Activated CD8-positive, alpha-beta memory T cell treated with anti-CD3 and anti-CD28 coated beads, Interleukin-2, amount 10 ng/mL, durations not matched to agents 7 days and 5 days (primary cell): ENCODE measurements at places on chromosomes 3 and 15. TPM values are rescaled to one million over a fixed set of nuclear protein-coding genes. Genes with fewer than 3 reads are reported as not detected.

ERICH6 gene
- total RNA-seq, result not detected

ZNF609 gene
- 36.8 TPM for total RNA-seq

SLC6A20 gene
- 0.05 TPM for total RNA-seq

GHSR gene
- total RNA-seq, result not detected

MAGI1 gene
- 0.29 TPM for total RNA-seq

DUOXA2 gene
- not detected for total RNA-seq

BFSP2 gene
- 2.1 TPM for total RNA-seq

COL6A5 gene
- 0.02 TPM for total RNA-seq

GOLIM4 gene
- total RNA-seq, result 19.2 TPM
